COR-L47 (cell line): ENCODE measurements at places on chromosomes 7 and 10.

DNA sequence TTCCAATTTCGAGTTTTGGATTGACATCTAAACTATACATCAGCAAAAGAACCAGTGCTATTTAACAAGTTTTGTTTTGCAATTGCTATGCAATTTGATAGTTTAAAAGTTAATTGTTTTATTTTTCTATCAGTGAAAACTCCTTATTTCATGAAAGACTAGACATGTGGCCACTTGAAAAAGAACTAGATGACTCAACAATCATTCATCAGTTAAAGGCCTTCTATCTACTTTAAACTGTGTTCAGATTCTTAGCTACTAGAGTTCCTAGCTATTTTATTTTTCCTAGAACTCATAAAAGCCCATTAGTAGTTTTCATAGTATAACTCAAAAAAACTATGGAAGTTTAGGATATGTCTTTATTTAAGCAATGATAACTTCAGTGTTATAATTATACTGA lies 104.6 kb upstream of the LSM8 start:
- no peak for DNase-seq

DNA sequence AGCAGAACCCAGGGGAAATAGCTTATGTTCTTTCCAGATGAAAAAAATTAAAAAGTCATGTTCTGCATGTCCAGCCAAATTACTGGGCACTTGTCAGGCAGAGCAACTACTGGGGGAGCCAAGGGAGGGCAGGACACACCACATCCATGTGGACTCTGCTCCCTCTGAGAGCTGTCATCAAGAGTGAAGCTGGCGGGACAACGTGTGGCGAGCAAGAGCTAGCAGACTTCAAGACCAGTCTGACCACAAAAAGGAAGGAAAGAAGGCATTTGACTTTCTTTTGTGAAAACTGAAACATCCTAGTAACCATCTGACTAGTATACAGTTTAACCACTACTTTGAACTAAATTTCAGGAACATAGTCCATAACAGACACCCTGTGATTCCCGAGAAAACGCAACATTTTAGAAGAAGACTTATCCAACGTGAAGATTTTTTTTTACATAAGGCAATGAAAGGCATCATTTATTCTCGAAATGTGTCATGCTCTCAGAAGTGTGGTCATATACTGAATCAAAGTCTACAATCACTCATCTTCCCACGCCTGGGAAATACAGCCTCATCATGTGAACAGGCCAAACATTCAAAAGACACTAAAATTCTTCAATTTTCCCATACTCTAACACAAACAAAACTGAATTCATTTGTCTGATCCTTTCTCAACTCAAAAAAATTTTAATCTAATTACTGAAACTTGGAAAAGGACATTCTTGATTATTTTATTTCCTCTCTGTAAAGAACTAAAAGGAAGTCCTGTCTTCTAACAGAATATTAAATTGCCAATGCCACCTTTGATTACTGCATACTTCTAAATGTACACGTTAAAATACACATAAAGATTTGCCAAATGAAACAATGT lies 15.5 kb downstream of the CYTH3 start:
- no peak for DNase-seq

DNA sequence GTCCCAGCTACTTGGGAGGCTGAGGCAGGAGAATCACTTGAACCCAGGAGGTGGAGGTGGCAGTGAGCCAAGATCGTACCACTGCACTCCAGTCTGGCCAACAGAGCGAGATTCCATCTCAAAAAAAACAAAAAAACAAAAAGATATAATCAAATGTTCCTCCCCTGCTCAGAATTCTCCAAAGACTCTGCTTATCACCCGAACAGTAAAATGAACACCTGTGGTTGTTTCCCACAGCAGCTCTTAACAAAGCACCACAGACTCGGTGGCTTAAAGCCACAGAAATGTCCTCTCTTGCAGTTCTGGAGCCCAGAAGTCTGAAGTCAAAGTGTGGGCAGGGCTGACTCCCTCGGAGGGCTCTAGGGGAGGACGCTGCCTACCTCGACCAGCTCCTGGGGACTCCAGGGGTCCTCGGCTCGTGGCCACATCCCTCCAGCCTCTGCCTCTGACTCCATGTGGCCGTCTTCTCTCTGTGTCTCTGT lies 4.1 kb upstream of the INTS1 start:
- no peak for DNase-seq

- no peak for DNase-seq
Observed at GRCh38 chr10:87519582-87519981, 14.9 kb downstream of the MINPP1 start.

DNA sequence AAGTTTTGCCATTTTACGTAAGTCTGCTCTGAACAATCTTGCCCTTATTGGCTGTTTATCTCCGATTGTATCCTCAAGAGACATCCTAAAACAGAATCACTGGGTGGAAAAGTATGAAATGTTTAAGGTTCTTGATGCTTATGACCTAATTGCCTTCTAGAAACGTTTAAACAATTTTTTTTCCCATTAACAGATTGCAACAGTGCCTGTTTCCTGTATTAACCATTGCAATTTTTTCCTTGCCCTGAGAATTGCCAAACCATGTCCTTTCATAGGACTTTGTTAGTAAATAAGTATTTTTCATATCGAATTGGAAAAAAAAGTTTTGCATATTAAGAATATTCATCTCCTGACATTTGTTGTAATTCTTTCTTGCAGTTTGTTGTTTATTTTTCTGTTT lies 639.8 kb downstream of the INHBA start:
- DNase-seq: no peak

- DNase-seq: no peak
Observed at GRCh38 chr7:42074076-42074475, 162.9 kb downstream of the GLI3 start.

GRCh38 chr10:98951269-98952000 lies 284.2 kb downstream of the HPSE2 start:
- no peak for DNase-seq

- DNase-seq: no peak
Observed at GRCh38 chr10:8192301-8192700, 137.8 kb downstream of the GATA3 start.

GRCh38 chr7:20293336-20293735 lies 37.4 kb upstream of the ITGB8 start:
- DNase-seq: no peak

GRCh38 chr7:90892213-90892612 lies 296.1 kb downstream of the CDK14 start:
- no peak for DNase-seq

GRCh38 chr7:131690441-131690840 lies 134.0 kb upstream of the PODXL start:
- DNase-seq: no peak

GRCh38 chr10:43323245-43323644 lies 48.2 kb upstream of the FXYD4 start:
- DNase-seq: no peak

DNA sequence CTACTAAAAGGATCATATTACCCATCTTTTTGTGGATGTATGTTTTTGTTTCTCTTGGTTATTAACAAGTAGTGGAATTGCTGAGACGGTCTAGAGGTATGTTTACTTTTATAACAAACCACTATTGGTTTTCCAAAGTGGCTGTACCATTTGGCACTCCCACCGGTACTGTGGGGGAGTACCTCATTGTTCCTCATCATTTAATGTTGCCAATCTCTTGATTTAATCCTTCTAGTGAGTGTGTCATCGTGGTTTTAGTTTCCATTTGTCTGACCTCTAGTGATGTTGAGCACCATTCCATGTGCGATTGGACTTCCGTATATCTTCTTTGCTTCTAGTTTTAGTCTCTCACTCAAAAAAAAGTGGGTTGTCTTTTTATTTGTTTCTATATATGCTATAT lies 50.4 kb downstream of the RBM33 start:
- no peak for DNase-seq
